ENCODE measurements at places on chromosomes 16 and 17.

- DNase-seq, result no peak
Observed at GRCh38 chr17:60128171-60128859, 21.5 kb upstream of the CA4 start.

- no peak for DNase-seq
Observed at GRCh38 chr16:24195221-24195620, 60.9 kb upstream of the CACNG3 start.

DNA sequence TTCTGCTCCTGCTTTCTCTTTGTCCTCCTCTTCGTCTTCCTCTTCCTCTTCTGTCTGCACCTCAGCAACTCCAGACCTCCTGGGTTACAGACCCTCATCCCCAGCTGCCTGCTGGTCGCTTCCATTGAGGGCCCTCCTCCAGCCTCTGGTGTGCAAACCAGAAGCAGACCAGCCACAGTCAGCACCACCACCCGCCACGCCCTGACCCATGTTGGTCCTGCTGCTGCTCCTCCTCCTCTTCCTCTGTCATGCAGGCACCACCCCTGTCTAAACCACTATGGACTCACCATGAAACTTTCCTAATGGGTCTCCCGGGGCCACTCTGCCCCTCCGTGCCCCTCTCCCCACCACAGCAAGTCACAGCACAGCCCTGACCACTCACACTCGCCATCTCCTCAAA lies 11.4 kb upstream of the OGFOD3 start:
- DNase-seq, result no peak

- DNase-seq, result no peak
Observed at GRCh38 chr17:39393736-39394135, 7.7 kb downstream of the FBXL20 start.

DNA sequence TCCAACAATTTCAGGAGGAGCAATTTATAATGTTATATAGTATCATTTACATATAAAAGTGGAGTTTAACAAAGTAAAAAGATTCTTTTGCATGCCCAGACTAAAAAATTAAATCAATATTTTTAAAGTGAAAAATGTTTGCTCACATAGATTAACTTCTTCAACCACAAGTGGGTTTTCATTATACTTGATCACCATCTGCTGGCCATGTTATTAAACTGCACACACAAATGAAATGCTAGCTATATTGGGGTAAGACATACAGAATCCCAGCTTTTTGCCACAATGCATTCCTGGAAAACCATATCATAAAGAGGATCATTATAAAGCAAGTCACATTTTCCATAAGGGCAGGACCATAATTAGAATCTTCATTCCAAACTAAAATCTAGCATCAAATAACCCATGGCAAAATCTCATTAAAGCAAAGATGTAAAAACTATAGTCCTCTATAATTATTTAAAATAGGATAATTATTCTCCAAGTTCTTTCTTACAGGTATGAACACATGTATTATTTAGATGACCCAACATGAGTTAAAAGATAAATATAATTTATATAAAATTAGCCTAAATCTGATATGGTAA lies 26.3 kb downstream of the CEP112 start:
- DNase-seq, result no peak
